Urothelium cell line (cell line): ENCODE measurements at places on chromosomes 11 and 22.
A peak's percentile ranks its signal among the peaks of the same experiment; 100 is the strongest.

- DNase-seq: no peak
Observed at GRCh38 chr11:76694664-76695063, 24.1 kb upstream of the LRRC32 start.

DNA sequence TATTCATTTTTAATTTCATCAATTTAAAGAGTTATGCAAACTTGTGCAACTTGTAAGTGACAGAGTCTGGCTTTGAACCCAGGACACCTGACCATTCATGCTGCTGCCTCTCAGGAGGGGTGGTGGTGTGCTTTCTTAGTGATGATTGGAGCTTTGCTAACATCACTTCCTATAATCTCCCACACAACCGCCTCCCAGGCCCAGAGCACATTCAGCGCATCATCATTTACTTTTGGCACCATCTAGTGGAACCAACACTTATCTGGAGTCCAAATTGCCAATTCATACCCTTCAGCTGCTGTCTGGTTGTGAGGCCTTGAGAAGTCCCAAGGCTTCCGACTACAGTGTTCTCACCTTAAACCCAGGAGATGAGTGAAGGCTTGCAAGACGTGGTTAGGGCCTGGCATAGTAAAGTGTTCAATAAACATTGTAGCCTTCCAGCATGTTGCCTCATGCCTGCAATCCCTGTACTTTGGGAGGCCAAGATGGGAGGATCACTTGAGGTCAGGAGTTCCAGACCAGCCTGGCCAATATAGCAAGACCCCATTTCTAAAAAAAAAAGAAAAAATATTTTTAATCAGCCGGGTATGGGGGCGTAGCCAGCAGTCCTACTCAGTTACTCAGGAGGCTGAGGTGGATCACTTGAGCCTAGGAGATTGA lies 1.1 kb upstream of the TTLL1 start:
- peak; percentile 79 for DNase-seq

GRCh38 chr22:48118654-48119053 lies 1356.2 kb downstream of the TBC1D22A start:
- no peak for DNase-seq

GRCh38 chr22:31912407-31912743 lies 32.0 kb upstream of the YWHAH start:
- no peak for DNase-seq

DNA sequence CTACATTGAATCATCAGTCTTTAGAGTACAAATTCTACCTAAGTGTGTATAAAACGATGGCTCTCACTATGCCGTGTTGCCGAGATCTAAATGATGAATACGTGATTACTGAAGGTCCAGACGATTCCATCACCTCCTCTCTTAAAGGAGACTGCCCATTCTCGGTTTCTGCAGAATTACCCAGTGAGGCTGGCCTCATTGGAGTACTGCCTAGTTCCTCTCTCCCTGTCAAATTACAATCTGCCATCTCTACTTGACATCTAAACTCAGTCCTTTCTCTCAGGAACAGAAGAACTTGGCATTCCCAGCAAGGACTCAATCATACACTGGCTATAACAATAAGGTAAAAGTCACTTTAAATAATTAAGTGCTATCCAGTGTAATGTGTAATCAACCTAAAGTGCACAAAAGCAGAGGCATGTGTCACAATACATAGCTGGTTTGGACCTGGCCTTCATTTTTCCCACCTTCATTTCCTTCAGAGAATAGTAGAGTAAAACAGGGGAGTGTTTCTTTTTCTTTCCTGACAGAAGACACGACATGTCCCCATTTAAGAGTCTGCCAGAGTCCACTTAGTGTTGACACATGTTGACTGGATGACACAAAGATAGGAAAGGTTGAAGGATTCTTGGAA lies 634.1 kb downstream of the LRRC4C start:
- DNase-seq: no peak

- DNase-seq: no peak
Observed at GRCh38 chr11:119427279-119427678, 4.3 kb upstream of the THY1 start.

- DNase-seq: no peak
Observed at GRCh38 chr22:25668437-25668836, 73.6 kb upstream of the MYO18B start.

- no peak for DNase-seq
Observed at GRCh38 chr11:115535781-115536180, 31.6 kb upstream of the CADM1 start.

DNA sequence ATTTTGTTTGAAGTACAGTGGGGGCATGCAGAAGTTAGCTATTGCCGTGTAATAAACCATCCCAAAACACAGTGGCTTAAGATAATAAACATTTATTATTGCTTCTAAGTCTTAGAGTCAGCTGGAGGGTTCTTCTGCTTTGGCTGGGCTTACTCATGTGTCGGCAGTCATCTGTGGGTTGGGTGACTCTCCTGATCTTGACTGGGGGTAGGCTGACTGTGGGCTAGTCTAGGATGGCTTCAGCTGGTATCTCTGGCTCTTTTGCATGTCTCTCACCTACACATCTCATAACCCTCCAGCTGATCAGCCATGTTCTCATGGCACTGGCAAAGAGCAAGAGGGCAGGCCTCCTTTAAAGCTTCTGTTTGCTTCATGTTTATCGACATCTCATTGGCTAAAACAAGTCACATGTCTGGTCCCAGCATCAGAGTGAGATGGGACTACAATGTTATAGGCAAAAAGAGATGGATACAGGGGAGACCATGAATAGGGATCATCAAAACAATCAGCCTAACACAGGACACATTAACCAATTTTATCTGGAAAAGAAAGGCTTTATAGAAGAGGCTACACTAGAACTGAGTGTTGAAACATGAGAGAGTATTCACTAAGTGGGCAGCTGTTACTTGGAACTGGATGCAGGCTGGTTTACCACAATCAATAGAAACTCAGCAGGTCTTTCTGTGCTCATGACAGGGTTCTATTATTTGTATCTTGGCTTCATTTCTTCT lies 5.1 kb downstream of the LRRC51 start:
- DNase-seq: no peak

DNA sequence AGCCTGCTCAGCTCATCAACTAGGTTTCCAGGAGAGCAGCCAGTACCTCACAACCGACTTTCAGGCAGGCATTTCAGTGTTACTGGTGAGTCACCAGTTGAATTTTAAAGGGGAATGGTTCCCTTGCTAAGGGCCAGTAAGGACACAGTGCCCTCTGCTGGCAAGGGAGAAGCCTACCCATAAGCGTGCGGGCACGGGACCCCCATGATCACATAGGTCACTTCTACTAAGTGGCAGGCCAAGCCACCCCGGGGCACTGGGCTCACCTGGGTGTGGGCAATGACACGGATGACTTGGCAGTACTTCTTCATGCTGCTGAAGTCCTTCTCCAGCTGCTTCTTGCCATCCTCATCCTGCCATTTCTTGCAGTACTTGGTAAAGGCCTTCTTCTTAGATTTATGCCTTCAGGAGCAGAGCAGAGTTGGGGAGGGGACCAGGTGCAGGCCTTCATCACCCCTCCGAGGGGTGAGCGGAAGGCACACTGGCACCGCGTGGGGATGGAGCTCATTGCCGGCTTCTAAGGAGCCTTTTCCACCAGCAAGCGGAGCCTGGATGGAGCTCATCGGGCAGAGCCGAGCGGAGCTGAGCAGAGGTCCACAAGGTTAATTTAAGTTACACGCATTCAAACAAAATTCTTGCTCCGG lies 2.9 kb downstream of the RPL3 start:
- DNase-seq: peak; percentile 82

GRCh38 chr11:46299451-46299961 lies 22.0 kb downstream of the CREB3L1 start:
- no peak for DNase-seq
